ENCODE measurements at places on chromosomes 1 and 21.
A peak's percentile ranks its signal among the peaks of the same experiment; 100 is the strongest.

DNA sequence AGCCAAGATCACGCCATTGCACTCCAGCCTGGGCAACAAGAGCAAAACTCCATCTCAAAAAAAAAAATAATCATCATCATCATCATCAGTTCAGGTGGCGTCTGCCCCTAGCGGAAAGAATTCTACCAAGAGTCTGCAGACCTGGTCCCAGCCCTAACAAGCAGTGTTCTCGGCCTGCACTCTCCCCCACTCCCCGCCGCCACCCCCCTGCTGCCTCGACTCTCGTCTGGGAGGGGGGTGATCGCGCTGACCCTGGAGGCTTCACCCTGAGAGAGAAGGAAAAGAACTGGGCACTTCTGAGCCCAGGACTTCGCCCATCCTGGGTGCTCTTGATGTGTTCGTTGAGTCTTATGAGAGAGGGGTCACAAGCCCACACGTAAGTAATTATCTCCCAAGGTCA lies 160.1 kb upstream of the TMEM51 start:
- DNase-seq, result no peak

DNA sequence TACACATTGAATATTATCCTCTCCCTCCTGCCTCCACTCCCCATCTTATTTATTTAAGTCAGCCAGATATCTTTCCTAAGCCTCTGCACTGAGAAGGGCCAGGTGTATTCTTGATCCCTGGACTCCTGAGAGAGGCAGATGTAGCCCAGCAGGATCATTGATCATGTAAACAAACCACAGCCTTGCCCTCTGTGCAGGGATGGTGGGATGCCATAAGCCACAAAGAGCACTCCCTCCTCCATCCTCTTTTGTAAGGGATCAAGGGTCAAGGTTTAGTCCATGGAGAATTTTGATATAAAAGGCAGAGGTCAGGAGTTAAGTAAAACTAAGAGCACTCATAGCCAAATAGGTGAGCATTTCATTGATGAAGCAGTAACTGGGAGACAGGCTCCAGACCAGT lies 17.3 kb downstream of the PHGDH start:
- no peak for DNase-seq

DNA sequence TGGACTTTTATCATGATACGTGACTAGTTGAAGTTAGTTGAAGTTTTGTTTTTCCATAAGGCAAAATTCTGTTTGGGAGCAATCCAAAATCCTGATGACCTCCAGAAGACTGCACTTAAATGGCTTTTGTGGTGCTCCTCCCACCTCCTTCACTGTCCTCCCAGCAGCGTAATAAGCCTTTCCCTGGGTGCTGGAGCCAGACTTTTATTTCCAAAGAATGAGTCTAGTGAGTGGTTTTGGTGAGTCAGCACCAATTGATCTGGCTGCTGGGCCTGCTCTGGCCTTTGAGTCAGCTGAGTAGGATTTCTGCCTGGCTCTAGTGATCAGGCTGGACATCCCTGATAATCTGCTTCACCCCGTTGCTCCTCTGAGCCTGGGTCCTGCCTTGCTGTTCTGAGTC lies 21.7 kb upstream of the KCND3 start:
- no peak for DNase-seq

GRCh38 chr1:246063013-246063616 lies 444.0 kb downstream of the SMYD3 start:
- peak; percentile 6 for DNase-seq

DNA sequence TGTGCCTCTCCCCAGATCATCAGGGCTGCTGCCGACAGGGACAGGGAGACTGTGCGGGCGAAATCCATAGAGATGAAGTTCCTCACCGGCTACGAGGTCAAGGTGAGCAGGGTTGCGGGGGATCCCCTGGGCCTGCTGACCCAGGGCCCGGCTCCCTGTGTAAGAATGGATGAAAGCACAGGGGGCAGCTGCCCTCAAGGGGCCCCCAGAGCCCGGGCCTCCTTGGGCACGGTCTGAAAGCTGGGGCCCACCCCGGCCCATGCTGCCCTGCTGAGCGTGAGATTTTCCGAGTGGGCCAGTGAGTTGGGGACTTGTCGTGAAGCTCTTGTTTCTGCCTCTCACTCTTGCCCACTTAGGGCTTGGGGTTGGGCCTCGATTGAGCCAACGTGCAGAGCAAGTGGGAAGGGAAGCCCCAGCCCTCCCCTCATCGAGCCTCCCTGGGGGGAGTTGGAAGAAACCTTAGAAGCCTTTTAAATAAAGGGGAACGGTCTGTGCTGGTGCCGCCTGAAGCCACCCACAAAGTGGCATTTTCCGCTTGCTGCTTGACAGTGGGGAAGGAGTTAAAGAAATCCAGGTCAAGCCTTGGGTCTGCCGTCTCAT lies 45.2 kb downstream of the COQ8A start:
- DNase-seq, result no peak

DNA sequence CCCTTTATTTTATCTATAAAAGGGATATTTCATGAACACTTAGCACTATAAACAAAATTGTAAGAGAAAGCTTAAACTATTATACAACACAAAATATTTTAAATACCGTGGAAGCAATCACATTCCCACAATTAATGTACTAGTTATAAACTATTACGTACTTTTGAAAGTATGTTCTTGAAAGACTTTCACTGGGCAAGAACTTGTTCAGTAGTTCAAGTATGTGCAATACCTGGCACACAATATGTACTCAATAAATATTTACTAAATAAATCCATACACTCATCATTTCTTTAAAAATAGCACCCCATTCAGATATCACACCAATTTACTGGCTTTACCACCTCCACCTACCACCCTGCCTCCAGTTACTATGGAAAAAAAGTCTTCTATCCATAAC lies 12.6 kb upstream of the FMO2 start:
- DNase-seq, result no peak

GRCh38 chr1:27241677-27242076 lies 7.2 kb downstream of the WDTC1 start:
- DNase-seq, result no peak

GRCh38 chr21:35136106-35136505 lies 87.0 kb upstream of the RUNX1 start:
- DNase-seq, result no peak

DNA sequence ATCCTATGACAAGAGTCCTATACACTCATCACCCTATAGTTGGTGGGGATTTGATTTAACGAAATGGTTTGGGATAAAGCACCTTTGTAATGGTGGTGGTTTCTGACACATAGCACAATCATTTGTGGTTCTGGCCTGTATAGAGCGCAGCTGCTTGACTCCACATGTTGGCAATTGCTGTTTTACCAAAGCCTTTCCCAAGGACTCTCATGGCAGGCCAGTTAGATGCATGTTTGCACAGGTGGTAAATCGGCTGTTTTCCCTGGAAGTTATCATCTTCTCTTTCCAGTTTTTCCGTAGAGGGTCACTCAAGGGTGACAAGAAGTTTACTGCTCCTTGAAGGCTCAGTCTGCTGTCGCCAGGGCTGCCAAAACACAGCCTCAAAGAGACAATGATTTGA lies 17.1 kb upstream of the XPR1 start:
- DNase-seq, result no peak

DNA sequence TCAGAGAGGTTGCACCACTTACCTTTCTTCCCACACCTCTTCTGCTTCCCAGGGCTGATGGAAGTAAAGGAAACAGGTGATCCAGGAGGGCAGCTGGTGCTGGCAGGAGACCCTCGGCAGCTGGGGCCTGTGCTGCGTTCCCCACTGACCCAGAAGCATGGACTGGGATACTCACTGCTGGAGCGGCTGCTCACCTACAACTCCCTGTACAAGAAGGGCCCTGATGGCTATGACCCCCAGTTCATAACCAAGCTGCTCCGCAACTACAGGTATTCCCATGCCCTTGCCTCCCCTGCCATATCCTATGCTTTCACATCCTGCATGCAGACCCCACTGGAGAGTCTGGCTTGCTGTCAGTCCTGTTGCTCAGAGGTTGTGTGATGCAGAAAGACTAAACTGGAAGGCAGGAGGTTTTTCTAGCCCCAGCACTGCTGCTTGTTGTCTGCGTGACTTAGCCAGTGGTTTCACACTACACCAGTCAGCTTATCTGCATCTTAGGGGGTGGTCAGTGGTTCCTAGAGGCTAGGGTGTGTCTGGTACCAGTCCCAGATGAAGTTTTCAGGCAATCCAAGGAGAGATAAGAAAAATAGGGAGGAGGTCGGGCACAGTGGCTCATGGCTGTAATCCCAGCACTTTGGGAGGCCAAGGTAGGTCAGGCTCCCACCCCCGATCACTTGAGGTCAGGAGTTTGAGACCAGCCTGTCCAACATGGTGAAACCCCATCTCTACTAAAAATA lies 10.2 kb downstream of the RHOC start:
- no peak for DNase-seq

- no peak for DNase-seq
Observed at GRCh38 chr1:184296466-184297243, 90.2 kb upstream of the C1orf21 start.

- DNase-seq, result no peak
Observed at GRCh38 chr1:187276677-187277076, 447.9 kb downstream of the PLA2G4A start.

- no peak for DNase-seq
Observed at GRCh38 chr1:193539731-193540459, 353.5 kb upstream of the B3GALT2 start.

Measured in suppressor macrophage (primary cell).